ENCODE measurements at places on chromosomes 5 and 9.
A peak's percentile ranks its signal among the peaks of the same experiment; 100 is the strongest.

- DNase-seq = peak; percentile 52
Observed at GRCh38 chr9:133707065-133707762, 30.9 kb downstream of the SARDH start.

- no peak for DNase-seq
Observed at GRCh38 chr5:57113481-57113880, 60.4 kb upstream of the GPBP1 start.

GRCh38 chr9:68995776-68996175 lies 18.1 kb downstream of the PRKACG start:
- no peak for DNase-seq

GRCh38 chr5:125587631-125588030 lies 835.6 kb upstream of the GRAMD2B start:
- DNase-seq = no peak

DNA sequence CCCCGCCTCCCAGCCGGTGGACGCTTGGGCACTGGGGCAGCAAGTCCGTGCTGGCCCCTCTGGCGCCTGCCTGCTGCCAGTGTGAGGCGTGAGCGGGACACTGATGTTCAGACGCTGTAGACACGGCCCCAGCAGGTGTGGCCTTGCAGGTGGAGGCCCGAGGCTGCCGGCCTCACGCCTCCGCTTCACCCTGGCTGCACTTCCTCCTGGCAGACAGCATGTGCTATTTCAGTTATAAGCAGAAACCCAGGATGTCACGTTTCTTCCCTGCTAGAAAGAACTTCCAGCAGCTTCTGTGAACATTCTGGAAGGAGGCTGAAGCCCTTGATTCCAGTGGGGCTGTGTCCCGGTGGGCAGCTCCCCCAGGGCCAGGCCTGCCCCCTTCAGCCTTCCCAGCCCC lies 114.8 kb upstream of the FCN2 start:
- no peak for DNase-seq

GRCh38 chr5:167793700-167794099 lies 497.7 kb upstream of the WWC1 start:
- no peak for DNase-seq
